Activated gamma-delta T cell treated with anti-CD3 and anti-CD28 coated beads, Interleukin-2, amount 50 U/mL, for 16 hours (primary cell): ENCODE measurements at places on chromosomes 6 and 20.

DNA sequence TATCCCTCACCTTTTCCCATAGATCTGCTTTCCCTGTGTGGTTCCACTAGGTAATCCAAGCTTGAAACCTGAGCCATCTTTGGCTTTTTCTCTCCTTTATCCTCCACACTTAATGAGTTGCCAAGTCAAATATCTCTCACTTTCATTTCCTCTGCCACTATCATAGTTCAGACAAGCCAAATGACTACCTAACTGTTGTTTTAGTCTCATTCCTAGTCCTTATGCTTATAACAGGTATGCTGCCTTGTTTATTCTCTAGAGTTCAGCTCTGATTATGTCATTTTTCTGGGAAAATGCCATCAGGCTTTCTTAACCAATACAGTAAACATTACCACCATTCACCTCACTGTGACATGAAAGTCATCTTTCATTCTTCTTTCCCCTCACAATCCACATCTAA is 6.5 kb downstream of the EFHC1 start:
- DNase-seq = no peak

DNA sequence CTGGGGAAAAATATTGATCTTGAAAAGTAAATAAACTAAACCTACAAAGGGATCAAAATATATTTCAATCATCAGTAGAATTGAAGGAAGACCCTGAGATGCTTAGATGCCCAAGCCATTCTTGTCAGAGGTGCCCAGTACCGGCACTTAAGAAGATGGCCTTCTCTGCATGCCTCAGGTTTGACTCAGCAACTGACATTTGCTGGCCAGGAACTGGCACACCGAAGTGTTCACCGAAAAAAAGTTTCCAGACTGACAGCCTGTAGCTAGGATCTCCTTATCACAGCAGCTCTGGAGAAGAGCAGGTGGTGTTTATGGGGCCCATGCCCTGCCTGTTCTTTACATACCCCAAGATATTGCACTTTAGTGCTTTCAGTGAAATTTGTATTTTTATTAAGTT is 203.2 kb downstream of the MOXD1 start:
- no peak for DNase-seq

DNA sequence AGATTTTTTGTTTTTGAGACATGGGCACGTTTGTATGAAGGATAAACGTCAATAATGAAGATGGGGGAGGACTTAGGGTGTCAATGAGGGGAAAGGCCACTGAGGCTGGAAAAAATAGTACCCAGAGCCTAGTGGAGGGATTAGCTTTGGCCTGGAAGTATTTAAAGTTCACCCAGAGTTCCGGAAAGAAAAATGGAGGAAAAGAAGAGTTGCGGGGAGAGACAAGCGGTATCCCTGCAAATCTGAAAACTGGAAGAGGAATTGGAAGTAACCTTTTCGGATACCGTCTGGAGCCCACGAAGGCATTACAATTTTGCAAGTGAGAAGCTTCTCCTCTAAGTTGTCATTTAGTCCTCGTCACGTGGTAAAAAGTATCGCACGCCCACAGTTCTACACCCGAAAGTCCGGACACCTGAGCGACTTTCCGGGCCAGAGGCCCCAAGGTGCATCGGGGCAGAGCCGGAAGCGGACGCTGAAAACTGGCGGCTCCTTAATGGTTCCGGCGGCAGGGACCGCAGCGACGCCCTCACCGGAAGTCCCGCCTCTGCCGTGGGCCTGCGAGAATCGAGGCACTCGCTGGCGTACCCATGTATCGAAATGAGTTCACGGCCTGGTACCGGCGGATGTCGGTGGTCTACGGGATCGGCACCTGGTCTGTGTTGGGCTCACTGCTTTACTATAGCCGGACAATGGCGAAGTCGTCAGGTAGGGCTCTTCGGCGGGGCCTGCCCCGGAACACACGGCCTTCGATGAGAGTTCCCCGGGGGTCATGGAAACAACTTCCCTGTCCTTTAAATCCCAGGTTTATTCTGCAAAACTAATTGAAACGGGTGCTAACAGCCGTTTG is at the start of gene SMIM26:
Gene SMIM26 (plus strand): TSS at position 541 of the 847 bp plus-strand sequence. CDS start 47 bp downstream, at position 588.
- peak; percentile 90 for DNase-seq

DNA sequence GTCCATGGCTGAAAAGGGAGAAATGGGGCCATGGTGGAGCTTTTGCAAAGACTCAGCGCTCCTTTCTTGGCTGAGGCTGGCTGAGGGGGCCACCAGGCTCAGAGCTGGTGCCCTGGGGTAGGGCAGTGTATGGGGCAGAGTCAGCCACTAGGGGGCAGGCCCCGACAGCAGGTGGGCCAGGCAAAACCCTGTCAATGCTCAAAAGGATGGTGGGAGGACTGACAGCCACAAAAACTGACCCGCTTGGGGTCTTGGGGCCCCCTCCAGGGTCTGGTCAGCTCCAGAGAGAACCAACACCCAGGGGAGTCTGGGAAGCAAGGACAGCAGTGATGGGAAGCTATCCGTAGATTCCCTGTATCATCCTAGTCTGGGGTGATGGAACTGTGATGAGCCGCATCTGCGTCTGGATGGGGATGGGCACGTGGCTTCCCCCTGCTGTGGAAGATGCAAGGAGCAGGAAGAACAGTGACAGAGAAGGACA is 306.9 kb downstream of the DHX35 start:
- DNase-seq = no peak

- DNase-seq = no peak
Observed at GRCh38 chr6:40930555-40930954, 108.5 kb downstream of the UNC5CL start.

DNA sequence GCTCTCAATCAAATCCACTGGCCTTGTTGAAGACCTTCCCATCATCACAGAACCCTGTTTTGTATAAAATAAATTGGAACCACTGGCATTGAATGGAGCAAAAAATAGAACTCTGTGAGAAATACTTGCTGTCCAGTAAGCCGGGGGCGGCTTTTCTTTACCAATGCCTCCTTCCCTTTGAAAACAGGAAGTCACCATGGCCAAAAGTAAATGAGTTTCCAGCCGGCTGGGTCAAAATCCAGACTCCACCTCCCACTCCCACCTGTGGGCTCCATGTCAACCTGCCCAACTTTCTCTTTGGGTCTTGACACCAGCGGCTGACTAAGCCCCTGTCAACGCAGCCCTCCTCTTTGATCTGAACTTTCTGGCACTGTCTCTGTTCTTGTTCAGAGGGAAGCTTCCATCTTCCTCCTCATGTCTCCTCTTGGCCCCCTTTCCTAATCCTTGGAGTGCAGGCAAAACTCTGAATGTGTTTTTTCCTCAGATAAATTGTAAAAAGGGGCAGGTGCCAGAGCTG is 95.2 kb downstream of the TFAP2C start:
- DNase-seq = no peak

DNA sequence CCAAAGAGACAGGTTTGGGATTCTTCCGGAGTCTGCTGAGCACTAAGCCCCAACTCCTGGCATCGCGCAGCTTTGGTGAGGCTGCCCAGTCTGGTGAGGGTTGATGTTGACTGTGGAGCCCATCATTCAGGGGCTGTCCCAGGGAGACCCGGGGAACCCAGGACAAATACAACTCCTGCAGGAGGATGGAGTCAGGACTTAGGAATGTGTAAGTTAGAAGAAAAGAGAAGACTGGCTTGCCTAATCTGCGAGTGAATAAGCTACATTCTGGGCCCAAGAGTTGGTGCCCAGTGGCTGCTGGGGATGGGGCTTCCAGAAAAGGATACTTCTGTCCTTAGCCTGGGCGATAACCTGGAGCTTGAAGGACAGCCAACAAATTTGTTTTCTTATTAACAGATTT is 47.9 kb downstream of the STK35 start:
- DNase-seq = no peak

DNA sequence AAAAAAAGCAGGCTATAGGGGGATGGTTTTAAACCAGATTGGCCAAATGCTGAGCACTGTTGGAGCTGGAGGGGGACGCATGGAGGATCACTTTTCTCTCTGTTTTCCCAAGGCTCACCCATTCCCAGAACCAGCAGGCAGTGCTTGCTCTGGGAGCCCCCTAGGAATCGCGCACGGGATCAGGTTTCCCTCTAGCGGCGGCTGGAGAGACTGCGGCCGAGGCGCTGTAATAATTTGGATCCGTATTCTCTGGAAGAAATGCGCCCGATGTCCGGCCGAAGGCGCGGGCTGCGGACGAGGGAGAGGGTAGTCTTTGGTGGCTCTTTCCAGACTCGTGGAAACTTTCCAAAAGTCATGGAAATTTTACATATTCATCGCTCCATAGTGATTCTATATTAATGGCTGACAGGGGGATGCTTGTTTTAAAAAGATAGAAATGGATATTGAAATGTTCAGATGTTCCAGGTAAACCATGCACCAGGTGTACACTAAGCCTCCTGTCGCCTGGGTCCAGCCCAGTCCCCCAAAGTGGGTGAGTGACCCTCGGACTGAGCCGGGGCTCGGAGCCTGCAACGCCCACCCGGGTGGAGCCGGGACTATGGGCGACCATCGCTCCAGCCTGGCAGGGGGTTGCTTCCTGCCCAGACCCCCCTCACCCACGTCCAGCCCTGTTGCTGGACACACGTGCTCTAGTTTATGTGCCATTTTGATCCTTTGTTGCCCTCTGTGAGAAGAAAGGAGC is 78.7 kb upstream of the PHACTR3 start:
- no peak for DNase-seq

GRCh38 chr20:44080064-44080463 is 106.9 kb downstream of the JPH2 start:
- no peak for DNase-seq

DNA sequence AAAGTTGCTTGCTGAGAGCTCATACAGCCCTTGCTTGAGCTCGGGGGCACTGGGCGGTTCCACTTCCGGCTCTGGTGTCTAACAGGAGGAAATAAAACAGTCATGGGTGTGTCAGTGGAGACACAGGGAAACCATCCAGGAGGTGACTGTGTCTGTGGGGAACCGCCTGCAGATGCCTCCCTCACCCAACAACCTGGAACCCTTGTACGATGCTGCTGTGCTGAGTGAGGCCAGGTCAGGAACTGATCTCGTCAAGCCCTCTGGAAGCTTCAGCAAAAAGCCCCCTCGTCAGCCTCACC is 15.5 kb downstream of the TXNDC5 start:
- no peak for DNase-seq

DNA sequence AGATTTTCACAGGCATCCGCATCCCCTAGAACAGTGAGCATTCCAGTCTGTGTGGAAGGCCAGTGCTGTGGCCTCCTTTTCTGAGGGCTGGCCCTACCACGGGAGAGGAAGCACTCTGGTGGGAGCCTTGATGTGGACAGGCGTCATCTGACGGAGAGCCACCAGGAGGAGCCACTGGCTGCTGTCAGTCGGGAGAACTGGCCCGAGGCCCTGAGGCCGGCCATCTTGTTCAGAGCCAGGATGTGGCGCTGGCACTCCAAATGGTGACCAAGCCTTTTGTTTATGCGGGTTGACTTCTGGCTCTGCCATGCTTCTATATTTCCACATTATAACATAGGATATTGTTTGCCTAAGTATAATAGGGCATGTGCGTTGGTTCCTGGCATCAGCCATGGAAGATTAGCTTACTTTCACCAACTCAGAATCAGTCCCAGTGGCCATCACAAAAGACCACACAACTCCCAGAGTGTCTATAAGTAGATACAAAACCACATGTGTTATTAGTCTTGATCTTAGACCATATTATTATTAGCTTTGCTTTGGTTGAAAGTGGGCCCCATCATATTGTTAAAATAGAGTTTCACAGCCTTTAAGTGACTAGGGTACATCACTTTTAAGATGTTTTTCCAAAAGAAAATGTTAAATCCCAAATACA is 273.9 kb upstream of the TAB2 start:
- DNase-seq = no peak

DNA sequence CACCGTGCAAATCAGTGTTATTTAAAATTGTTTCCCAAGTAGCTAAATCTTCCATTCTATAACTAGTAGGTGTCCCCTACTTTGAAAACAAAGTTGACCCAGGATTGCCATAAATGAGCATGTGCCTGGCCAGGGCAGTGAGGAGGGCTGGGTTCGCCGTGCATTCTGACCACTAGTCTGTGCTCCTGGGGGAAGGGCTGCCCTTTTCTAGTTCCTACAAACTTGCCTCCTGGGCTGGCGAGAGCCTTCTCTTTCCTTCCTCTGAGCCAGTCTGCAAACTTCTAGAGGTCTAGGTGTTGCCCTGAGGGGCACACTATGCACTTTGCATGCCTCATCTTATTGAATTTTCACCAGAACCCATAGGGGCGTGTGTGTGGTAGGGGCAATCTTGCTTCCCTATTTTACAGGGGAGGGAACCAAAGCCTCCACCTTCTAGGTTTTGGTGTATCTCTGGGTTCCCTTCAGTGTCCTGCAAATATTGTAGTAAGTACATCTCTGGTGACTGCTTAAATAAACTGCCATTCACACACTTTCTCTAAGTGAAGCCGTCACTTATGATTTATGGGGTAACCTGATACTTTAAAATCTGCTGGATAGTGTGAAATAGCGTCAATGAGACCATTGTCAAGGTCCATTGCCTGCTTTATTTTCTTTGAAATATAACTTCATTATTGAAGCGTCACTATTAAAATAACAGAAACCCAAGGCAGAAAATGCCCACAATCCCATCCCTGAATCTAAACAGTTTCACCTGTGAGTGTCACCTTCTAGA is 42.2 kb downstream of the CDH26 start:
- no peak for DNase-seq

GRCh38 chr6:78489874-78490273 is 377.5 kb upstream of the IRAK1BP1 start:
- no peak for DNase-seq

DNA sequence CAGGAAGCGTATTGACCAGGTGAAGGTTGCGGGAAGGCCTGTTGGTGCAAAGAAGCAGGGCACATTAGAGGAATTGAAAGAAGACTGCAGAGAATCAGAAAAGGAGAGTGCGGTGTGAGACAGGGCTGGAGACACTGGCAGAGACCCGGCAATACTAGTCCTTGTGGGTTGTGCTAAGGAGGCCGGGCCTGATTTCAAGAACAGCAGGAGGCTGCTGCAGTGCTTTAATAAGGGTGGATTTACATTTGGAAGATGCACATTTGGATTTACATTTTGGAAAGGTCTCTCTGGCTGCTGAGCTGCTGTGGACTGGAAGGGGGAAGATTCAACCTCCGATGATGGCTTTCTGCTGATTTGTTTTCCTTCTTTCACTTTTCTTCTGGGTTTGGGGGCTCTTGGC is 167.8 kb downstream of the SLC24A3 start:
- DNase-seq = no peak

DNA sequence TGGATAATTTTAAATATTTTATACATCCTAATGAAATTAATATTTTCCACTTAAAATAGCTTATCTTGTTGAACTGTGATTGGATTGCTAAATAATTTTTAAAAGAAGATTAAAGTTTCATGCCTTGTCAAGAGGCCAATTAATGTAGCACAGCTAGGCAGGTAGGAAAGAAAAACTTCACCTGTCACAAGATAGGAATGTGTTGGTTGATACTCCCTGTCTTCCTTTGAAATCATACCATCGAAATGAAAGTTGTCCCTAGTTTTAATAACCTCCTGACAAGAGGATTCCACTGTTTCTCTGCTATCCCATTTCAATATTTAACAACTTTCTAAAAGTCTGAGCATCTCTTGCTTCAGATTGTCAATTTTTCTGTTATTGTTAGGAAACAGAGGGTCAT is 80.8 kb downstream of the BMP6 start:
- DNase-seq = no peak

- no peak for DNase-seq
Observed at GRCh38 chr6:161679980-161680538, 406.2 kb upstream of the AGPAT4 start.

- no peak for DNase-seq
Observed at GRCh38 chr6:68040312-68040778, 594.7 kb upstream of the ADGRB3 start.

GRCh38 chr6:170175644-170176135 is 115.2 kb downstream of the DLL1 start:
- DNase-seq = no peak

- no peak for DNase-seq
Observed at GRCh38 chr20:14049111-14049510, 53.8 kb downstream of the MACROD2 start.

GRCh38 chr6:98843271-98844243 is 9.2 kb downstream of the POU3F2 start:
- DNase-seq = no peak
